ENCODE measurements at places on chromosomes 13 and 19.

- DNase-seq: no peak
These were observed 32.3 kb downstream of the ATP7B start for GRCh38 chr13:51978796-51979556.

GRCh38 chr13:103731959-103732358 is 665.7 kb upstream of the SLC10A2 start:
- DNase-seq: no peak

DNA sequence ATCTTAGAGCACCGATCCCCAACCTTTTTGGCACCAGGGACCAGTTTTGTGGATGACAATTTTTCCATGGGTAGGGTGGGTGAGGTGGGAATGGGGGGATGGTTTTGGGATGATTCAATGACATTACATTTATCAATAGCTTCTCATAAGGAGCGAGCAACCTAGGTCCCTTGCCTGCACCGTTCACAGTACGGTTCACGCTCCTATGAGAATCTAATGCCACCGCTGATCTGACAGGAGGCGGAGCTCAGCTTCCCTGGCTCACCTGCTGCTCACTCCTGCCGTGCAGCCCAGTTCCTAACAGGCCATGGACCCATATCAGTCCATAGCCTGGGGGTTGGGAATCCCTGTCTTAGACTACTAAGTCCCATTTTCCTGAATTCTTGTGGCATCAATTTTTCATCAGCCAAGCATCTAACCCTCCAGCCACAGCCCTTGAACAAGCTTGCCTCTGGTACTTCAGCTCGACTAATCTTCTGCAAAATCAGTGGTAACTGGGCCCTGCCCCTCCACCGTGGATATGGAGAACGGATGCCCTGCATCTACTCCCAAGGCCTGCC is 37.0 kb upstream of the MAP3K10 start:
- no peak for DNase-seq

DNA sequence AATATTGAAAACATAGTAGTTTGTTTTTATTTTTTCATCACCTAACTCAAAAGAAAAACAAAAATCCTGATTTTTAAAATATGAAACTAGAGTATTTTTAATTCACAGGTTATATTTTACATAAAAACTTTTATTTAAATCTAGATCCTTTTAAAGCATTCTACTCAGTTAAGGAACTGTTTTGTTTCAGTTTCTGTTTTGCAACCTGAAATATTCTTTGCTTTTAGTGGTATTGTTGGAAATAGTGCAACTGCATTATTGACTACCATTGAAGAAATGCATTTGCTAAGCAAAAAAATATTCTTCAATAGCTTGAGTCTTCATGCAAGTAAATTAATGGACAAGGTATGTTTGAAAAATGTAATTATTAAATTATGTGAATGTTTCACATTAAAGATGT is 43.8 kb downstream of the COG6 start:
- no peak for DNase-seq

- DNase-seq: no peak
These were observed 29.1 kb downstream of the VAV1 start for GRCh38 chr19:6801485-6802086.

GRCh38 chr19:1214299-1214861 is 8.8 kb downstream of the STK11 start:
- DNase-seq: no peak
